ENCODE measurements at places on chromosomes 16 and 17.

DNA sequence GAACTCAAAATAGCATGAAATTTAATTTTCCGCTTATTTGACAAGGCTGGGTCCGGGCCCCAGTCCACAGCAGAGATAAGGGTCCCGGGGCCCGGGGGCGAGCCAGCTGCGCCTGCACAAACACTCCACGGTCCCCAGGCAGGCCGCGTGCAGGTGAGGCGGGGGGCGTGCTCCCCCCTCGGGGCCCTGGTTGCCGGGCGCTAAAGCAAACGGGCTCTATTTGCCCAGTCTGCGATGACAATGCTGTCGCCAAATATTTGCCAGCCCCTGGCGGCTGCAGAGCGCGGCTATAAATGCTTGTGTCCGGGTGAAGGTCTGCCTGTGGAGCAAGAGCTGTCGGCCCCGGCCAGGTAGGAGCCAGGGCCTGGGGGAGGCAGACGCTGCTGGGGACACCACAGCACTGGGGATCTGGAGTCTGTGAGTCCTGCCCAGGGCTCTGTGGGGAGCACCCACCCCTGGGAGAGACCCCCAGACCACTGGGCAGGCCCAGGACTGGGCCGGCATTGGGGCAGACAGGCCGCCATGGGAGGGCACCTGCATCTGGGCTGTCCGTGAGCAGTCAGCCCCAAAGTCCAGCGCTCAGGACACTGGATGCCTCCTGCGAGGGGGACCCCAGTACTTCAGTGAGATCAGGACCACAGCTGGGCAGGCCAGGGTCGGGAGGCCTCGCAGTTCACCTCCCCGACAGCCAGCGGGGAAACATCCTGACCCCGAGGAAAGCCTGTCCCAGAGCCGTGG is at the start of gene PERCC1:
Gene PERCC1 (plus strand): TSS at position 320 of the 738 bp plus-strand sequence. CDS start 1,516 bp downstream, outside the sequence.
- no peak for DNase-seq

DNA sequence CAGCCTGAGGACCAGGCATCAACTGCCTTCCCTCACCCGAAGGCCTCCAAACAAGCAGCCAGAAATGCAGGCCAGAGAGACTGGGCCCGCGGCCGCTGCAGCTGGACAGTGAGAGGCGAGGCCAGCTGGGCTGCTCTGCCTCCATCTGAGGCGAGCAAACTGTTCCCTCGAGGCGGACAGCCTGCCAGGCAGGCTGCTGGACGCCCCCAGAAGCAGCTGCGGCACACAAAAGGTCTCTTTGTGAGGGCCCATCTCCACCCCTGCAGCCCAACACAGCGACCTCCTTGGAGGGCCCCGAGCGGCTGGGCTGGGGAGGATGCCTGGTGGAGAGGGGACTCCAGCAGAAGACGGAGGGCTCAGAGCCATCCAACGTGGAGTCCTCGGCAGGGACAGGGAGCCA is 4.7 kb downstream of the CORO7 start:
- no peak for DNase-seq

GRCh38 chr16:89187770-89188392 is 12.5 kb downstream of the SLC22A31 start:
- DNase-seq, result no peak

GRCh38 chr16:87560428-87561199 is 41.7 kb upstream of the JPH3 start:
- DNase-seq, result no peak

DNA sequence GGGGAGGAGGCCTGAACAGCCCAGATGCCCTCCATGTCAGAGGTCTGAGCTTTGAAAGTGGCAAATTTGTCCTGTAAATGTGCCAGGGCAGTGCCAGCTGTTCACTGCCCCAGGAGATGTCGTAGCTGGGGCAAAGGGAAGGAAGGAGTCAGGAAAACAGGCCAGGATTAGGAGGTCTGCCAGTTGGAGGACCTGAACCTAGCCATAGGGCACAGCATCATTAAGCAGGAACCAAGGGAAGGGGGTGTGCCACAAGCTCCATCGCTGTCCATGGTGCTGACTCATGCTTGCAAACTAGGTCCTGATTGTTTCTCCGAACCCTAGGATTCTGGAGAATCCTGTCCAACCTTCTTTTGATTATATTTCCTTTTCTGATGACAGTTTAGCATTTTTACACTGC is 124.2 kb downstream of the TMEM132E start:
- DNase-seq, result no peak

DNA sequence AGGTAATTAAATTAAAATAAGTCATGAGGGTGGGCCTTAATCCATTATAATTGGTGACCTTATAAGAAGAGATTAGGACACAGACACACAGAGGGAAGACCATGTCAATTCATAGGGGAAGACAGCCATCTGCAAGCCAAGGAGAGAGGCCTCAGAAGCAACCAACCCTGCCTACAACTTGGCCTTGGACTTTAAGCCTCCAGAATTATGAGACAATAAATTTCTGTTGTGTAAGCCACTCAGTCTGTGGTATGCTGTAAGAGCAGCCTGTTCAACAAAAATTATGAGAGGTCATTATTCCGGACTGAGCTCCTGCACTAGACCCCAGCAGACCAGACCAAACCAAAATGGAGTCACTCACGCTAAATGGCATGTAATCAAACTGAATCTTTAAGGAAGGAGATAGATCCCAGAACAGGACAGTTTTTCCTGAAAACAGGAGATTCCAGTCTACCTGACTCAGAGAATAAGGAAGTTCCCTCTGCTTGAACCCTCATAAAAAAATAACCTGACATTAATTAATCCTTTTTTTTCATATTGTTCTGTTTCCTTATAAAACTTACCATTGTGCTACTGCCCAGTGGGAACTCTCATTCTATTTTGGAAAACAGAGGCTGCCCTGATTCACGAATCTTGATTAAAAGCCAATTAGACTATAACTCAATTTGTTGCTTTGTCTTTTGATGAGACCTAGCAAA is 74.3 kb downstream of the DNAH3 start:
- no peak for DNase-seq

DNA sequence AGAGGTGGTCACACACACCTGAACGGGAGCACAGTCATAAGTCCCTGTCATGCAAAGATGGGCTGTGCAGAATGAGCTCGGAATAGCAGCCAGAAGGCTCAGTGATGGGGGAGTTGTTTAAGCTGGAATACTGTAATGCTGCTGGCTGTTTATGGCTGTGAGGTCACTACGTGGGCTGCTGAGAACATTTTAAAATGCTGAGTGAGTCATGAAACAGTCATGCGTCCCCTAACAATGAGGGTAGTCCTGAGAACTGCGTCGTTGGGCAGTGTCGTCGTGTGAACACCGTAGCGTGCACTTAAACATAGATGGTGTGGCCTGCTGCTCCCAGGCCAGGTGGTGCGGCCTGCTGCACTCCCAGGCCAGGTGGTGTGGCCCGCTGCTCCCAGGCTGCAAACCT is 39.7 kb downstream of the TBCD start:
- DNase-seq, result no peak

GRCh38 chr17:77327181-77327565 is 186.4 kb downstream of the SEC14L1 start:
- no peak for DNase-seq
